ENCODE measurements at places on chromosomes 1 and 21.

GRCh38 chr1:156886583-156887281 is 6.8 kb upstream of the PEAR1 start:
- no peak for DNase-seq

GRCh38 chr21:43643193-43643592 is 16.1 kb downstream of the HSF2BP start:
- no peak for DNase-seq

DNA sequence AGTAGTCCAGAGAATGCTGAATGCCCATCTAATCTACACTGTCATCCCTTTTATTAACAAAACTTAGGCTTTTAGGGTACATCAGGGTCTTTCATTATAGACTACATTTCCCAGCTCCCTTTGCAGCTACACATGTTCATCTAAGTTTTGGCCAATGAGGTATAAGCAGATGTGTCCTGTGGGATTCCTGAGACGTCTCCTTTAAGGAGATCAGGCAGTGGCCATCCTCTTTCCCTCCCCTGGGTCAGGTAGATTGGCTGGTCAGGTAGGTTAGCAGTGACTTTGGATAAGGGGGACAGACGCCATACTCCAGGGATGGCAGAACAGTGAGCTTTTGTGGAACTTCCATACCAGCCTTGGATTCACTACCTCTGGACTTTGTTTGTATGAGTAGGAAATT is 188.3 kb downstream of the FGGY start:
- no peak for DNase-seq

GRCh38 chr1:109425391-109426280 is 612 bp downstream of the PSMA5 start:
- no peak for DNase-seq

GRCh38 chr1:60132108-60132507 is 58.5 kb upstream of the C1orf87 start:
- DNase-seq: no peak

DNA sequence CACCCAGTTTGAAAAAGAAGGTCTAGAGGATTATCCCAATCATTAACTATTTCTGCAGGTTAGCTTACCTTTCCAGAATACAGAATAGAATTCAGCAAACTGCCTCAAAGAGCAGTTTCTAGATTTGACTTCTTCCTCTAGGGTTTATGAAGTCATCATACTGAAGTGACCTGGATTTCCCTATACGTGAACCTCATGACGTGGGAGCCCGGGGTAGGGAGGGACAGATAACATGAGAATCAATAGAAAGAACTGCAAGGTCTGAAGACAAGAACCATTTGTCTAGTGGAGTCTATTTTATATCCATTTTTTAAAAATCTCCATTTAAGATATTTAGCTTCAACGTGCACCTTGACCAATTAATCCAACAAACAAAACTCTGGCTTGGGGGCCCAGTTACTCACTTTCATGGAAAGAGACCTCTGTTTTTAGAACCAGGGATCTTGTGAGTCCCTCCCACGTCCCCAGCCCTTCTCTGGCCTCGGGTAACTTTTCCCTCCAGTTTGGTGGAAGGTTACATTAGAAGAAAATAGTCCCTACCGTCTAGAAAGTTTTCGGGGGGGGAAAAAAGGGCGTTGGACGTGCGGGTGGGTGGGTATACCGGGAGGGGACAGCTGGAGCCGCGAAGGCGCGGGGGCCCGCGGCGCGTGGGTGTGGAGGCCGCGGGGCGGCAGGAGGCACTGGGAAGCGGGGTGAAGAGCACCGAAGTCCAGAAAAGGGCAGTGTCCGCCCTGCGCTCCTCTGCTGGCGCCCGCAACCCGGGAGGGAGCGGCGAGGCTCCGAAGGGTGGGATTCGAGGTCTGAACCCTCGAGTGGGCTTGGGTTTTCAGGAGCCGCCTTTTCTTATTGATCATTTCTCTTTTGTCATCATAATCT is 13.8 kb upstream of the POGZ start:
- peak; percentile 78 for DNase-seq

DNA sequence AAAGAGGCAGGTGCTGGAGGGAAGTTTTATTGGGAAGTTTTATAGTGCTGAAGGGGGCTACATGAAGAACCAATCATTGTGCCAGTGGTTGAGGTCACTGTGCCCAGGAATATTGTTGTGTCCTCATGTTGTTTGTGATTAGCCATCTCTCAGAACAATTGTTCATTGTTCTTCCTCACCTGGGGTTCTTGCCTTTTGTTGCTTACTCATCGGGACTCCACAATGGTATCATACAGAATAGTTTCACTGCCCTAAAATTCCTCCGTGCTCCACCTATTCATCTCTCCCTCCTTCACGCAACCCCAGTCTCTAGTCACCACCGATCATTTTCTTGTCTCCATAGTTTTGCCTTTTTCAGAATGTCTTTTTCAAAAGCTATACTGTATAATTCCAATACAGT is 38.9 kb upstream of the CDC14A start:
- DNase-seq: no peak

- DNase-seq: peak; percentile 62
These were observed 12.4 kb upstream of the GPR61 start for GRCh38 chr1:109527098-109527811.

GRCh38 chr1:228830954-228831481 is 95.7 kb downstream of the RHOU start:
- DNase-seq: no peak

- DNase-seq: no peak
These were observed 465.9 kb upstream of the DAB1 start for GRCh38 chr1:57889676-57890320.

DNA sequence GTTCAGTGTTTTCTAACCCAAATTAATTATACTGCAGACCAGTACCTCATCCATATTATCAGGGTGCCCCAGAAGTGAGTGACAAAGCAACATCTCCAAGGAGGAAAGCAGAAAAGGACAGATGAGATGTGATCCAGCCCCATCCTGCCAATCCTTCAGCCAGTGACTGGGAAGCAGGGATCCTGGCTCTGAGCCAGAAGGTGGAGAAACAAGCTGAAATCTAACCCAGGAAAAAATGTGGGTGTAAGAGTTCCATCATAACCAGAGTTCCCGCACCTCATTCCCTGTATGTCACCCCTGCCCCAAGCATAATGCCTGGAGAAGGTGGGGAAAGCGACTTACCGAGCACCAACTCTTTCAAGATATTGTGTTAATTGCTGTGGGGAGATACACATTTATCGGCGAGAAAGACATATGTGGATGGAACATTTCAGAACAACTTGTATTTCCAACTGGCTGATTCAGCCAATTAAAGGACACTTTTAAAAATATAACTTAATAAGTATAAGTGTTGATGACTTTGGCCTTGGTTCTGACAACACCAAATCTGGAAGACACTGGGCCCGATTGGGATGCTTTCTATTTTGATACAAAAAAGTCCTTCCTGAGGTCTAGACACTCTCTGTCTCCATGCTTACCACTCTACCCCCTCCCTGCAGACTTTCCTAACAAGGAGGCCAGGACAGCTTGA is 14.9 kb downstream of the PLEKHA6 start:
- no peak for DNase-seq

DNA sequence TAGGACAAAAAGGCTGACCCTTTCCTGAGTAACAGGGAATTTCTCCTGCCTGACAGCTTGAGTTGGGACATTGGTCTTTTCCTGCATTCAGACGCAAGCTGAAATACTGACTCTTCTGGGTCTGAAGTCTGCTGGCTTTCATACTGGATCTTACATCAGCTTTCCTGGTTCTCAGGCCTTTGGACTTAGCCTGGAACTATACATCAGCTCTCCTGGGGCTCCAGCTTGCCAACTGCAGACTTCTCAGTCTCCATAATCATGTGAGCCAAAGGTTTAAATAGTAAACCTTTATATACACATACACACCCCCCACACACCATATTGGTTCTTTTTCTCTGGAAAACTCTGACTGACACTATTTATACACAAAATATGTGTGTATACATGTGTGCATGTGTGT is 59.0 kb upstream of the KCND3 start:
- DNase-seq: no peak

DNA sequence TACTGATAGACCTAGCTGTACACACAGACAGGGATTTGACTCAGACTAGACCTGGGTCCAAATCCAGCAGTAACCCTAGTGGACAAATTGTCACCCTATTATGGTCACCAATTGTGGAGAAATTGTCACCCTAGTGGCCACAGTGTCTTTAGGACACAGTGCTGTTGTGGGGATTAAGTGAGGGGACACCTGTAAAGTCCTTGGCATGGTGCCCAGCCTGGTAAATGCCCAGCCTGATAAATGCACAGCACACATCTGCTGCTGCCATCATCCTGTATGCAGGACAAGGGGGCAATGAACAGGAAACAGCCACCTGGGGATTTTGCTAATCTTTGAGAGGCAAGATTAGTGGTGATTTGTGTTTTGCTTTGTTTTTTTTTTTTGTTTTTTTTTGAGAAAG is 2.3 kb downstream of the TMEM61 start:
- DNase-seq: no peak

GRCh38 chr1:157110003-157110402 is 10.4 kb upstream of the ETV3L start:
- no peak for DNase-seq

DNA sequence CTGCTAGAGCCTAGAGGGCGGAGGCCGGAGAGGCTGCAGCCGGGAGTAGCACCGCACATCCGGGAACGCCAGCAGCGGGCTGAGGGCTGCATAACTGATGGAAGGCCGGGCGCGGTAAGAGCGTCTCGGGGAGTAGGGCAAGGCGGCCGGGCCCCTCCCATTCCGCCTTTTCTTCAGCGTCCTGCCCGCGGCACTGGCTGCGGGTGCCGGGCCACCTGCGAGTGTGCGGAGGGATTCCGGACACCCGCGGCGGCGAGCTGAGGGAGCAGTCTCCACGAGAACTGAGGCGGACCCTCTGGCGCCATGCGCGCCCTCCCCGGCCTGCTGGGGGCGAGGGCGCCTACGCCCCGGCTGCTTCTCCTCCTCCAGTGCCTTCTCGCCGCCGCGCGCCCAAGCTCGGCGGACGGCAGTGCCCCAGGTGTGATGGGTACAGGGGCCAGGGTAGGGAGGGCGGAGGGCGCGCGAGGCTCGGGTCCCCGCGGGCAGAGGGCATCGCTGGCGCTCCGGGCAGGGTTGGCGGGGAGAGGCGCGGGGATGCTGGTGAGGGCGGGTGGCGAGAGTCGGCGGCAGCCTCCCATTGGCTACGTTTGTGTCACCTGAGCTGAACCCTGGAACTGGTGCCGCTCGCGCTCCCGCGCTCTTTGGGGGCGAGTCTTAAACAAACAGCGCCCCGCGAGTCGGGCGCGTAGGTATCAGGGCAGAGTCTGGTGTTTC is 334.4 kb downstream of the SRGAP2C start:
- DNase-seq: peak; percentile 93

DNA sequence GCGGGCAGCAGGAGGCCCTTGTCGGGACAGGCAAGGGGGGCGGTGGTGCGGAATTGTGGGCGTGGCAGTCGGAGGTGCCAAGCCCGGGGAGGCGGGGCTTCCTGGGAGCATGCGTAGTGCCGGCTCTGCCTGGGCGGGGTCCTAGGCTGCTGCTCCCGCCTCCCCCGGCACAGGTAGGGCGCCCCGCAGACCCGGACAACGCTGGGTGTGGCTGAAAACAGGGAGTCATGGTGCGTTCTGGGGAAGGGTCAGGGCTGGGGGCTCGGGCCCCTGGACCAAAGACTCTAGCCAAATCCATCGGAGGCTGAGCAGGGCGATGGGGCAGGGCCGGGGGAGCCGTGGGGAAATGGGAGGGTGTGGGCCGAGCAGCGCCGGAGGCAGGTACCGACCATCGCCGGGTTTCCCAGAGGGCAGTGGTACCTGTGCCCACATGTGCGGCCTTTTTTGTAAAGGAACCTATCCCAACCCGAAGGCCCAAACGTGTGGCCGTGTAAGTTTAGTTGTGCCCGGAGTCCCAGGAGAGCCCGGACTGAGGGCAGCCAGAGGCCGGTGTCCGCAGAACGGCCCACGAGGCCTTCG is 231.9 kb downstream of the SDCCAG8 start:
- DNase-seq: no peak

DNA sequence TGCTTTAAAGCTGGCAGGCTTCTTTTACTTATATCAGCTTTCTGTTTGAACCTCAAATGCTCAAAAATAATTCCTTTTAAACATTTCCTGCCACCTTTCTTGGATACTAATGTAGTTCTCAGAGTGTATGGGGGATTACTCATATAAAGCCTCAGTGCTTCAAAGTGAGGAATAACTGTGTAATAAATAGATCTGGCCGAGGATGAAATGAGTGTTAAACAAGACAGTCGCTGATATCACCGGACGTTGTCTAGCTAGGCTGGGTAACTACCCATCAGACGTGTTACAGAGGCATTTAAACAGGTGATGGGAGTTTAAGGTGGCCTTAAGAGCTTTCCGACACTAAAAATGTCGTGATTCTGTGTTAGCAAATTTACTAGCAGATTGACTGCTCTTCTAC is 53.1 kb downstream of the VANGL2 start:
- DNase-seq: no peak

DNA sequence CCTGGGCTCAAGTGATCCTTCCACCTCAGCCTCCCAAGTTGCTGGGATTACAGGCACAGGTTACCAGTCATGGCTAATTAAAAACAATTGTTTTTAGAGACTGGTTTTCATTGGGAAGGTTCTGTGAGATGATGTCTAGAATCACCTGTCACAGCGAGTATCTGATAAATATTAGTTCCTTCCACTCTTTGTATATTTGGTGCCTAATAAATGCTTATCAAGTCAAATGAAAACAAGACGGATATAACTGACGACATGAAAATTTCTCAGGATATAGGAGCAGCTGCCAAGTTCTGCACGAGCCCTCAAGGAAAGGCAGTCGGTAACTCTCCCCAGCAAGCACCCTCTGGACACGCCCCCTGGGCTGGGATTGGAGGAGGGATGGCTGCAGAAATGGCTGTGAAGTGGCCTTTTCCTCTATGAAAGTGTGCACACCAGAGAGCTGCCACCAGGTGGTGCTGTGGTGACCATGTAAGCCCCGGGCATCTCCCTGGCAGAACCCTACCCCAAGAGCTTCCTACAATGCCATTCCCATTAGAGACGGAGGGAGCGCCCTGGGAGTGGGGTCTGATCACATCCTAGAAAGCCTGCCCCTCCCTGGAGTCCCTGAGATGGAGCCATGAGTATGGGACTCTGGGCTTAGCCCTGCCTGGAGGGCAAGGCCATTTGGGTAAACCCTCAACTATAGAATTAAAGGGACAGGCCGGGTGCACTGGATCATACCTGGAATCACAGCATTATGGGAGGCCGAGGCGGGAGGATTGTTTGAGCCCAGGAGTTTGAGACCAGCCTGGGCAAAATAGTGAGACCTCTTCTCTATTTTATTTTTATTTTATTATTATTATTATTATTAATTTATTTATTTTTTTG is 50.9 kb downstream of the HTR6 start:
- peak; percentile 92 for DNase-seq

DNA sequence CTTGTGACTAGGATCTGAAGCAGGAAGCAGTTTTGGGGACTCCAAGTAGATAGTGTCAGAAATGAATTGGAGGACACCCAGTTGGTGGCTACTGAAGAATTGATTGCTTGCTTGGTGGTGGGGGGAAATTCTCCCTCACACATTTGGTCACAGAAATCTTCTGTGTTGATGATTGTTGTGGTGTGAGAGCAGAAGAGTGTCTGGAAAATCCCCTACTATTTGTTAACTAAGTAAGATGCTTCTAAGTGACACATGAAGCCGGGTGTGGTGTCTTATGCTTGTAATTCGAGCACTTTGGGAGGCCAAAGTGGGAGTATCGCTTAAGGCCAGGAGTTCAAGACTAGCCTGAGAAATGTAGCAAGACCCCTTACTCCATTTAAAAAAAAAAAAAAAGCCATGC is 22.5 kb upstream of the IPP start:
- DNase-seq: no peak

Data from retina (tissue), 1 donor.